ENCODE measurements at places on chromosomes 4 and X. TPM values are rescaled to one million over a fixed set of nuclear protein-coding genes. Genes with fewer than 3 reads are reported as not detected.

The MAGEB1 gene
- not detected for total RNA-seq

The MAB21L2 gene
- total RNA-seq, result under 0.01 TPM

The SPANXA1 gene
- total RNA-seq, result not detected

The SRPX gene
- 1,799 TPM for total RNA-seq

The NPY2R gene
- total RNA-seq, result 3.9 TPM

The UGT2A1 gene
- 0.16 TPM for total RNA-seq

The CASP6 gene
- 12.5 TPM for total RNA-seq

The PDCL2 gene
- total RNA-seq, result not detected

The GPR82 gene
- not detected for total RNA-seq

The ARMCX4 gene
- total RNA-seq, result 2.1 TPM

The CTSO gene
- total RNA-seq, result 31.1 TPM

The GAGE13 gene
- total RNA-seq, result not detected

The GAB3 gene
- total RNA-seq, result 1.8 TPM

The PAGE2B gene
- not detected for total RNA-seq

The TIGD2 gene
- 5.2 TPM for total RNA-seq

The SLAIN2 gene
- total RNA-seq, result 24.1 TPM

The ZNF630 gene
- total RNA-seq, result 0.97 TPM

The FHDC1 gene
- total RNA-seq, result under 0.01 TPM

The CNOT6L gene
- total RNA-seq, result 8.3 TPM

The LIMCH1 gene
- 12.6 TPM for total RNA-seq

The MAML3 gene
- 2.1 TPM for total RNA-seq

The CTAG2 gene
- not detected for total RNA-seq

The RAB9B gene
- total RNA-seq, result 2.4 TPM

The F11 gene
- not detected for total RNA-seq

The CXorf51B gene
- not detected for total RNA-seq

The PHKA1 gene
- total RNA-seq, result 3.6 TPM

The FAM149A gene
- total RNA-seq, result 6.0 TPM

The UGT8 gene
- not detected for total RNA-seq

The MAGEB10 gene
- total RNA-seq, result not detected

The NIPAL1 gene
- 1.6 TPM for total RNA-seq

The CYBB gene
- total RNA-seq, result 0.36 TPM

The SPANXB1 gene
- total RNA-seq, result not detected

The IL3RA gene
- 1.6 TPM for total RNA-seq

The STAG2 gene
- 30.9 TPM for total RNA-seq

The CT83 gene
- total RNA-seq, result not detected

The ALAS2 gene
- not detected for total RNA-seq

The SULT1B1 gene
- 0.65 TPM for total RNA-seq

The PSAPL1 gene
- total RNA-seq, result under 0.01 TPM

The HSFX3 gene
- not detected for total RNA-seq

The ARMCX2 gene
- 91.0 TPM for total RNA-seq

The KLB gene
- total RNA-seq, result not detected

The ZNF157 gene
- total RNA-seq, result not detected

The CITED1 gene
- total RNA-seq, result not detected

The TRIM61 gene
- 2.7 TPM for total RNA-seq

The RBMX2 gene
- total RNA-seq, result 8.3 TPM

The TMEM255A gene
- not detected for total RNA-seq

The HAND2 gene
- total RNA-seq, result 11.0 TPM

The PKD2 gene
- total RNA-seq, result 20.8 TPM

The POU4F2 gene
- total RNA-seq, result not detected

The FABP2 gene
- total RNA-seq, result not detected

All from cardiac atrium fibroblast (primary cell).